ENCODE measurements at places on chromosomes 13 and 19.
A peak's percentile ranks its signal among the peaks of the same experiment; 100 is the strongest.

DNA sequence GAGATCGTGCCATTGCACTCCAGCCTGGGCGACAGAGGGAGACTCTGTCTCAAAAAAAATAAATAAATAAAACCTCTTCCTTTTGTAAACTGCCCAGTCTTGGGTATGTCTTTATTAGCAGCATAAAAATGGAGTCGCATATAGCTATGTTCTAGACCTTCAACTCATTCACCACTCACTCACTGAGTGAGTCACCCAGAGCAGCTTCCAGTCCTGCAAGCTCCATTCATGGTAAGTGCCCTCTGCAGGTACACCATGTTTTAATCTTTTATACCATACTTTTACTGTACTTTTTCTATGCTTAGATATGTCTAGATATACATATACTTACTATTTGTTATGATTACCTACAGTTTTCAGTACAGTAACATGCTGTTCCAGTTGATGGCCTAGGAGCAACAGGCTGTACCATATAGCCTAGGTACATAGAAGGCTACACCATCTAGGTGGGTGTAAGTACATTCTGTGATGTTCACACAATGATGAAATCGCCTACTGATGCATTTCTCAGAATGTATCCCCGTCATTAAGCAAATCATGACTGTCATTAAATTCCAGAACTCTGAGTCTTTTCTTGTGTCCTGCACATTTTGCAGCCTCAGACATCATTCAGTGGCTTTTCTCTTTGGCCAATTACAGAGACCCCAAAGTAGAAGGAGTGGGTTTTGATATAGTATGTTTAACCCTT, 13.7 kb upstream of the FARP1 start:
- no peak for DNase-seq

GRCh38 chr13:100231176-100231575, 142.3 kb downstream of the PCCA start:
- DNase-seq = no peak

GRCh38 chr19:12668932-12669269, 2.3 kb downstream of the WDR83 start:
- peak; percentile 72 for DNase-seq

DNA sequence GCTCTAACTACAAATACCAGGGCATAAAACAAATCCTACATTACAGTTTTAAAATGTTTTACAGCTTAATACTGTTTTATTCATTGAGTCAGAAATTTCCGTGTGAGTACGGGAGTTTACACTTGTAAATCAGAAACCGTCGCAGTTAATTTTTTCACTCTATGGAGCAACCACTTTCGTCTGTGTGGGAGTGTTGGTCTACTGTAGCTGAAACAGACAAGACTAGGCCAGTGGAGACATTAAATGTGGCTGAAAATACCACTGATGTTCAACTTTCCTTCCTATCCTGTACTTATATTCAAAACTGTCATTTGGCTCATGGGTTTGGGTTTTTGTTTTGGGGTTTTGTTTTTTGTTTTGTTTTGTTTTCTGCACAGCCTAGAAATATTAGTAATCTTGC, 268.7 kb downstream of the DCT start:
- no peak for DNase-seq

DNA sequence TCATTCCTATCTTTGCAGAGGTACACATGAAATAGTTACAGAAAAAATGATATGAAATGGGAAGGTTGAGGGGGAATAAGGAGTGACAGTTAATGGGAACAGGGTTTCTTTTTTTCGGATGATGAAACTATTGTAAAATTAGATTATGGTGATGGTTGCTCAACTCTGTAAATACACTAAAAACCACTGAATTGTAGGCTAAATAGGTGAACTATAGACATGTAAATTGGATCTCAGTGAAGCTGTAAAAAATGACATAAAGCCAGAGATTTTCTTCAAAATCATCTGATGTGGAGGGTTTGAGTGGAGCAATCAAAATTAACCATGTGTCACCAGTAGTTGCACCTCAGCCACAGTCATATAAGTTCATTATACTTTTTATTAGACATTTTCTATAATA, 6.6 kb upstream of the FLT3 start:
- no peak for DNase-seq

Measured in right forelimb (tissue), 1 donor.